ENCODE measurements at places on chromosomes 3 and 15.
A peak's percentile ranks its signal among the peaks of the same experiment; 100 is the strongest.

DNA sequence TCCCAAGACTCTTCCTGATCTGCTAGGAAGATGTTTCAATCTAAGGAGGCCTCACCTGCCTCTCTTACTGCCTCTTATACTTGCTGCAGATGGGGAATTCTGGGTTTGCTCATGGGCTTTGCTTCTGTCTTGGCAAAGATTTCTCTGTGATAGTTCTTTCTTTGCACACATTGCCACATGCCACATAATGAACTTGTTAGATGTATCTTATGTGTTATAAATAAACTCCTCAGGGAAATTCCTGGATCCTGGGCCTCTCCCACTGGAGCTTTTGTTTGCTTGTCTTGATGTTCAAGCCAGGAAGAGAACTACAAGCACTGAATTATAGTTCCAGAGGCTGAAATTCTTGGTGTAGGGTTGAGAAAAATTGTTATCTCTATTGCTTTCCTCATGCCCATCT is 12.2 kb downstream of the RTP1 start:
- DNase-seq, result no peak

GRCh38 chr15:82040862-82041261 is 5.0 kb downstream of the MEX3B start:
- peak; percentile 80 for DNase-seq

DNA sequence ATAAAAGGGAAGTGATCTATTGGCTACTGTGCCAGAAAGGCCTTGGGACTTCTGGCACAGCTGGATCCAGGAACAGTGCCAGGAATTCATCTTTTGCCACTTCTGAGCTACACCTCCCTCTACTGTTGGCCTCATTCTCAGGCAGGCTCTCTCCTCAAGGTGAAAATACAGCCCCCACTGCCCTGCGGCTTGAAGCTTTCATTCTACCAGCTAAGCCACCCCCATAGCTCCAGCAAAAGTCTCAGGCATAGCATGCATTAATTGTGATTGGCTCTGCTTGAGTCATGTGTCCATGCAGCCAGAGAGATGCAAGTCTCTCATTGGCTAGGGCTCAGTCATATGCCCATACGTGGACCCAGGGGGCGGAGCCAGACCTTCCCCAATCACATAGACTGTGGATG is 142.4 kb downstream of the TPRA1 start:
- DNase-seq, result peak; percentile 20

- DNase-seq, result no peak
Measured at GRCh38 chr3:29899021-29899420, 618.1 kb downstream of the RBMS3 start.

DNA sequence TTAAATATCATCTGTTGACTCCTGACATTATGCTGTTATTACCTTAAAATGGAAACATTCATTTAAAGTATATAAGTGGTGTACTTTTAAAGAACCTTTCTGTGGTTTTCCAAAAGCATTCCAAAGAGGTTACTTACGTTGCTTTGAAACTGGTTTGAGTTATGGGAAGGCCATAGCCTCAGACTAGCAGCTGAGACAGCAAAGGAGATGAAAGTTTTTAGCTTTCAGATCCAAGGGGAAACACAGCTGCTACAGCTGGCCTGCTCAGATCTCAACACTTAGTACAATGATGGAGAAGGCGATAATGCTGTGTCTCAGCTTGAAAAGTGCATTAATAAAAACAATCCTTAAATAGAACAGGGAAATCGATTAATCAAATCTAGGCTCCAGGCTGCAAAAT is 921.1 kb downstream of the ROBO1 start:
- DNase-seq, result no peak

GRCh38 chr3:101817992-101818391 is 31.3 kb upstream of the NFKBIZ start:
- no peak for DNase-seq

DNA sequence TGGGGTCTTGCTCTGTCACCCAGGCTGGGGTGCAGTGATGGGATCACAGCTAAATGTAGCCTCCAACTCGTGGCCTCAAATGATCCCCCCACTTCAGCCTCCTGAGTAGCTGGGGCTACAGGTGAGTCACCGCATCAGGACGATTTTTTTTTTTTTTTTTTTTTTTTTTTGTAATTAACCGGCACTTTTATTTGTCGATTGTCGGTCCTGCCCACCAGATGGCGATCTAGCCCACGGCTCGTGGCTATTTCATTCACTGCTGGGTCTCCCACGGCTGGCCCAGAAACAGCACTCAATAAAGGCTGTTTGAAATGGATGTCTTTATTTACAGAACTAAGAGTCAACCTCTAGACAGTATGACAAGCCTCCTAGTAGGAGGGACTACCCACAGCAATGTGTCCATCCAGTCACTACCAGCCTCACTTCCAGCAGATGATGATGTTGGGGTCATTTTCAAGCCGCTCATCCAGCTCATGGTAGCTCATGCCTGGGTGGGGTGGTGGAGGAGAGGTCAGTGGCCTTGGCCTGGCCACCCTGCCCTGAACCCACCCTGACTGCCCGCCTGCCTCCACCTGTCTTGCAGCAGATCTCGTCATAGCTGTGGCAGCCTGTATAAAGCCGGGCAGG is 1.8 kb upstream of the ZMYND10 start:
- DNase-seq, result no peak

DNA sequence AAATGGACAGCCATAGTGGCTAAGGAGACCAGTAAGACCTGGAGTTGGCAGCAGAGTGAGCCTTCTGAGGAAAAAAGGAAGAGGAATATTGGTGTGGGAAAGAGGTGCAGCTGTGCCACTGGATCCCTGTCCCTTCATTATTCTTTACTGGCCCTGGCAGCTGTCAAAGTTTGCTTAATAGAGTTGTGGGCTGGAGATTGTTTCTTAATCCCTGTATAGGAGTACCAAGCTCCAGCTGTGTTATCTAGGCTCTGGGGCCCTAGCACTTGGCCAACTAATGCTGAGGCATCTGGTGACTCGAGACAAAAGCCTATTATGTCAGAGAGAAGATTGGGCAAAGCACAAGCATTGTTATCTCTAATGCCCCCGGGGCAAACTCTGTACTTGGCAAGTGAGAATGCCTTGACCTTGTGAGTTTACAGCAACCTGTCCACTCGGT is 61.4 kb downstream of the ZNF609 start:
- DNase-seq, result peak; percentile 45

DNA sequence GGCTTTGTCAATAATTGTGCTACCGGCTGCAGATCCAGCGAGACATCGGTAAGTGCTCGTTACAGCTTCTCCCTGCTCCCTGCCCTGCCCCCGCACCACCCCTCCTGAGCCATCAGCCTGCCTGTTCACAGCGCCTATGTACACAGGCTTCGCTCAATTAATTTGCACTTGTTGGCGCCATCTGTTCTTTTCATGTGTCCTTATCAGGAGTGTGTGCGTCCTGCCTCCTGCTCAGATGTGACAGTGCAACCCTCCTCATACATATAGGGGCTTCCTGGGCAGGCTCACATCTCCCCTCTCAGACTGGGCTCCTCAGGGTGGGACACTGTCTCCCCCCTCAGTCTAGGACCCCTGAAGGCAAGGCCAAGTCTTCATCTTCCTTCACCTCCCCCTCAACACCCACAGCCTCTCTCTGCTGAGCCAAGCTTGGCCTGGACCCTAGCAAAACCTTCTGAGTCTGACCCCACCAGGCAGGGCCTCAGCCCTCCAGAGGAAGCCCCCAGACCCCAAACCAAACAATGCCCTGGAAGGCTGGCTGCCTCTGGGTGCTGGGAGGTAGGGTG is 54.9 kb downstream of the CYP11A1 start:
- DNase-seq, result no peak

DNA sequence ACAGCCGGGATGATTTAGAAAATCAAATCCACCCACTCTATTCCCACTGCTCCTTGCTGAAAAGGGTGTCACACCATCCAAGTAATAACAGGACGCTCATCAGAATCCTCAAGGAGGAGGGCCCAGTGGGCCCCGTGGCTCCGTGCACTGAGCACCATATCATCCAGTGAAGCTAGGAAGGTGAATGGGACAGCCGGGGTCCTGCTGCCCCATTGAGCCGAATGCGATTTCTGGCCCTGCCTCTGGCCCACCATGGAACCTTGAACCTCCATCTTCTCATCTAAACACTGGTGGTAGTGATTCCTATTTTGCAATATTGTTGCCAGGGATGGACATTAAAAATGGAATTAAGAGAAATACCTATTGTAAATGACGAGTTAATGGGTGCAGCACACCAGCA is 99.1 kb upstream of the SLC6A11 start:
- no peak for DNase-seq

DNA sequence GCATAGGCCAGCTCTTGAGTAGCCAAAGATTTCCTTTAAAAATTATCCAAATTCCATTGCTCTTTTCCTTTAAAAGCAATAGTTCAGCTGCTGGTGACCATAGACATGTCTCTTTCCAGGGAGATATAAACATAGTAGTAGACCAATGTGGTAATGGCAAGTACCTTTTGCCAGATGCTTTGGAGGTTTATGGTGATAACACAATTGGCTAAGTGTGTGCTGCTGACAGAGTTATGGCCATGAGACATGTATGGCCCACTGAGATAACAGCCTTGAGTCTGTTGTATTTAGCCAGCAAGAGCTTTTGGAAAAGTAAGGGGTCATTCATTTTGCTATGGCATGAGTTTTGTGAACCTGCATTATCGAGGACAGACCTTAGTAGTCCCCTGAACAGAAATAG is 1146.8 kb downstream of the TUSC7 start:
- DNase-seq, result no peak

DNA sequence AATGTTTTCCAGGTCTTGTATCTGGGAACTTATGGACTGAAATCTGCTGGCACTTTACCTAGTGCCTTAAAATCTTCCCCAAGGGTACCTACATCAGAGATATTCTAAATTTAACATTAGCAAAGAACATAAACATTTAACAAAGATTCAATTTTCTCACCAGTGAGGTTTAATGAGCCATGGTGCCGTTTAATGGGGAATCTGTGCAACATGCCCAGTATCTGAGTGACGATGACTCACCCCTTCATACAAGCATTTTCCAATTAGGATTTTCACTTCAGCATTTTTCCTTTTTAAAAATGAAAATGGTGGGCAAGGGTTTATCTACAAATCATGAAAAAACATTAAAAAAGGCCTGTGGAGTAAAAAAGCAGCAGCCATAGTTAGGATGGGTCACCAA is 189.4 kb downstream of the SLC9A9 start:
- no peak for DNase-seq

- DNase-seq, result peak; percentile 57
Measured at GRCh38 chr3:128489927-128490649, 2.9 kb downstream of the GATA2 start.

- DNase-seq, result no peak
Measured at GRCh38 chr15:60679256-60679655, 200.3 kb upstream of the ICE2 start.

DNA sequence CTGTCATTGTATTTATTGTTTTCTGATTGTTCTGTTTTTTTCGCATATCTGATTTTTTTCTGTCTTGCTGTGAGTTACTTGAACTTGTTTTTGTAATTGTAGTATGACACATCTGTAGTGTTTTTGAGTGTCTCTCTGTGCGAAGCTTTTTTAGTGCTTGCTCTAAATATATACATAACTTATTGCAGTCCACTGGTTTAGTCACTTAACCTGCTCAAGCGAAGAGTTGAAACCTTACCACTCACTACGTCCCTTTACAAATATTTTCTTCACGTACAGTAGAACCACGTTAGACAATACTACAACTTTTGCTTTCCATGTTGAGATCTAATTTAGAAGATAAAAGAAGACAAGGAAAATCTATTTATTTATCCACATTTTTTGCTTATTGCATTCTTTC is 713.0 kb upstream of the GRM7 start:
- no peak for DNase-seq

DNA sequence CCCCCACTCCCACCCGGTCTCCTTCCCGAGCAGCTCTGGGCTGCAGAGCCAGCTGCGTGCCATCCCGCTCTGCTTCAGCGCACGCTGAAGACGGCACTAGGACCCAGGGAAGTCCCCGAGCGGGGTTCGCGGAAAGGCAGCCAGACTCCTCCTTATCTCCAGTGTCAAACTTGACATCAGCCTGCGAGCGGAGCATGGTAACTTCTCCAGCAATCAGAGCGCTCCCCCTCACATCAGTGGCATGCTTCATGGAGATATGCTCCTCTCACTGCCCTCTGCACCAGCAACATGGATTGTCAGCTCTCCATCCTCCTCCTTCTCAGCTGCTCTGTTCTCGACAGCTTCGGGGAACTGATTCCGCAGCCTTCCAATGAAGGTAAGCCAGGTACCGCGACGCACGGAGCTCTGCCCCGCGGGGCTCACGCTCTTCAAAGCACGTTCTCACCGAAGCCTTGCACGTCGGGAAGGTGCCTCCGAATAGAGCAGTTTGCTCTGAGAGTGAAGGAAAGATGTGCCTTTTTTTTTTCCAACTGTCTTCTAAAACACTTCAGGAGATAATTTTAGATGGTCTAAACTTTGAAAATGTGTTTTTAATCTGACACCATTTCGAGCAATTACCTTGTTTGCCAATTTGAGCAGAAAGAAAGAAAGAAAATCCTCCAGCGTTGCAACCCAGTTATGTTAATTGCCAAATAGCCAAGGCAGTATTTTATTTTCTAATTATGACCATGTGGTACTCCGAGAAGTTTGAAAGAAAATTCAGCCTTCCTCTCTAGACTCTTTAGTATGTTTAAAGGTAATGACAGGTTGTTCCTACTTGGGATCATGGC is at the start of gene EPHA3:
Gene EPHA3 (plus strand): TSS at position 161 of the 830 bp plus-strand sequence. CDS start 128 bp downstream, at position 289.
- DNase-seq, result peak; percentile 10

- no peak for DNase-seq
Measured at GRCh38 chr3:67292356-67293121, 294.4 kb downstream of the KBTBD8 start.

GRCh38 chr3:67648701-67649100 is 5.7 kb downstream of the SUCLG2 start:
- DNase-seq, result no peak

DNA sequence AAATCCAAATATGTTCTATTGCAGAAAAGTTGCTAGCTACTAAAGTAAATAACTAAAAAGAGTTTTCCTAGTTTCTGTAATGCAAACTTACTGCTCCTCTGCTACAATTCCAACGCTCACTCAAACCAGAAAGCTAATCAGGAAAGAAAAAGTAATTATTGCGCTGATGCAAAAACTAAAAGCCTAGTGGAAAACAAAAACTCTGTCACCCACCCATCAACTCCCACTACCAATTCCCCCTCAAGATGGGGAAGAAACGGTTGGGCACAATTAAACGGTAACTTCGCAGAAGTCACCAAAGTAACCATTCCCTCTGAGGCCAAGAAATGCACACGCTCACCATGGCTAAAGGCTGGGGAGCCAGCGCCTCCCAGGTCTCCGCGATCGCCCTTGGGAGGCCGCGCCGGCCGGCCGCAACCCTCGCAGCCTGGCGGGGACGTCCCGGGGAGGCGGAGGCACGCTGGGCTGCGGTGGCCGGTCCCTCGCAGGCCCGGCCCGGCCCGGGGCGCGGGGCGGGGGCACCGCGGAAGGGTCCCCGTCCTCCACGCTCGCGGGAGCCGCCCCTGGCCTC is 684 bp downstream of the SLTM start:
- DNase-seq, result peak; percentile 6

Data from T47D (cell line).